ENCODE measurements at places on chromosomes 5 and 9. TPM values are rescaled to one million over a fixed set of nuclear protein-coding genes. Genes with fewer than 3 reads are reported as not detected.
A peak's percentile ranks its signal among the peaks of the same experiment; 100 is the strongest.

Gene IRGM
- 4.6 TPM for total RNA-seq

Gene B4GALT7
- 28.5 TPM for total RNA-seq

Gene PCDHA1
- not detected for total RNA-seq

Gene SPRY4
- total RNA-seq = 1.7 TPM

Gene SHLD3
- 4.3 TPM for total RNA-seq

Gene TMEM38B
- 8.6 TPM for total RNA-seq

Gene LOX
- not detected for total RNA-seq

Gene PGGT1B
- total RNA-seq = 32.8 TPM

Gene OMD
- total RNA-seq = not detected

Gene PCDHA5
- total RNA-seq = not detected

Gene ERGIC1
- total RNA-seq = 59.5 TPM

Gene KIF4B
- not detected for total RNA-seq

Gene IL9
- total RNA-seq = not detected

- H3K27ac ChIP-seq = no peak overlapping the region
- H3K27me3 ChIP-seq = no peaks in the 10 kb centered on the region
- no peaks in the 10 kb centered on the region for H3K4me1 ChIP-seq
- no peaks in the 10 kb centered on the region for H3K36me3 ChIP-seq
Observed at GRCh38 chr5:161857358-161857757, 9.4 kb downstream of the GABRA1 start.

DNA sequence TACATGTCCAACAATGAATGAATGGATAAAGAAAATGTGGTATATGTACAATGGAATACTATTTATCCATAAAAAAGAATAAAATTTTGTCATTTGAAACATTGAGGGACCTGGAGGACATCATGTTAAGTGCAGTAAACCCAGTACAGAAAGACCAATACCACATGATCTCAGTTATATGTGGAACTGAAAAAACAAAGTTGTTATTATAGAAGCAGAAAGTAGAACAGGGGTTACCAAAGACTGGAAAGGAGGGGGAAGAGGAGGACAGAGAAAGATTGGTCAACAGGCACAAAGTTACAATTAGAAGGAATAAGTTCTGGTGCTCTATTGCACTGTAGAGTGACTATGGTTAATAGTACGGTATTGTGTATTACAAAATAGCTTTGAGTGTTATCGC lies 233.8 kb downstream of the SEMA6A start:
- no peaks in the 10 kb centered on the region for H3K4me1 ChIP-seq
- H3K36me3 ChIP-seq = no peaks in the 10 kb centered on the region
- no peak overlapping the region for H3K4me3 ChIP-seq
- H3K27me3 ChIP-seq = no peaks in the 10 kb centered on the region
- no peak for DNase-seq

- H3K4me1 ChIP-seq = no peaks in the 10 kb centered on the region
- DNase-seq = no peak
- H3K4me3 ChIP-seq = no peak overlapping the region
- no peaks in the 10 kb centered on the region for H3K36me3 ChIP-seq
- no peak overlapping the region for H3K27ac ChIP-seq
Observed at GRCh38 chr5:78527054-78527859, 121.3 kb downstream of the LHFPL2 start.

GRCh38 chr9:135468854-135469521 lies 10.6 kb upstream of the PPP1R26 start:
- no peak for DNase-seq
- no peaks in the 10 kb centered on the region for H3K36me3 ChIP-seq
- peaks cover 19% of the 10 kb centered on the region for H3K27me3 ChIP-seq
- peak overlapping the region; percentile 46 for H3K4me3 ChIP-seq

DNA sequence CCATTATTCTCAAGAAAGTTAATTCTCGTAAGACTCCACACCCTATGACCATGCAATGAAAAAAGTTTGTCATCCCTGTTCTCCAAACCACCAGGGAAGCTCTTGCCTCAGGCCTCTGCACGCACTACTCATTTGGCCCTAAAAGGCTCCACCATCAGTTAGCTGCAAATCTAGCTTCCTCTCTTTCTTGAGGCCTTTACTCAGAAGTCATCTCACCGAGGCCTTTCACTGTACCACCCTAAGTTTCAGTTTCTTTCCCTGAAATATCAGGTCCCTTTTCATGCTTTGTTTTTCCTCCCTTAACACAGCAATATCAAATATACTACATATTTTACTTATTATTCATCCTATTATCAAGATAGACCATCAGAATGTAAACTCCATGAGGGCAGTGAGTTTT lies 39.1 kb downstream of the OXCT1 start:
- no peak overlapping the region for H3K27ac ChIP-seq
- H3K27me3 ChIP-seq = no peaks in the 10 kb centered on the region
- peaks cover 58% of the 10 kb centered on the region for H3K36me3 ChIP-seq
- peaks cover 14% of the 10 kb centered on the region for H3K4me1 ChIP-seq

GRCh38 chr5:160133071-160133917 lies 14.0 kb upstream of the PWWP2A start:
- no peak for DNase-seq
- H3K4me3 ChIP-seq = no peak overlapping the region
- no peaks in the 10 kb centered on the region for H3K27me3 ChIP-seq
- H3K4me1 ChIP-seq = no peaks in the 10 kb centered on the region
- H3K36me3 ChIP-seq = no peaks in the 10 kb centered on the region

DNA sequence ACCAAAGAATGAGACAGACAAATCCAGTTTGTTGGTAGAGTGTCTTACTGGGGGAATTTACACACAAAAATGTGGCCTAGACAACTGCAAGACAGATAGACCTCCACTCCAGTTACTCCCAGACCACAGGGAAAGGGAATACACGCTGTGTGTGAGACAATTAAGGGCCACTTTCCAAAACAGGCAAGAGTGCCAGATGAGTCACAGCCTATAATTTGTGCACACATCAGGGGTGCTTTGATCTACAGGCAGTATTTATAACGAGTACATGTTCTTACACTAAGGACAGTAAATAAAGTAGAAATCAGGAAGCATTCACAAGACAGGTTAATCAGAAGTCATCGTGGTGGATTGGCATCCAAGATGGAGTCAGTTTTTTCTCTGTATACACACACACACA lies 114.8 kb downstream of the ZNF622 start:
- DNase-seq = no peak
- no peaks in the 10 kb centered on the region for H3K4me1 ChIP-seq
- H3K36me3 ChIP-seq = no peaks in the 10 kb centered on the region
- no peak overlapping the region for H3K27ac ChIP-seq

GRCh38 chr9:14909961-14910805 lies at the start of gene FREM1:
Gene FREM1, minus strand, starts transcription at chr9:14910428. Its CDS starts 41,451 bp downstream, at chr9:14868977.
- H3K4me3 ChIP-seq = no peak within 1 kb of the TSS
- H3K36me3 ChIP-seq = no peaks in the 10 kb centered on the region
- H3K27ac ChIP-seq = no peak within 1 kb of the TSS
- no peaks in the 10 kb centered on the region for H3K4me1 ChIP-seq

GRCh38 chr5:91830361-91830953 lies 447.3 kb upstream of the ARRDC3 start:
- H3K36me3 ChIP-seq = no peaks in the 10 kb centered on the region
- no peaks in the 10 kb centered on the region for H3K4me1 ChIP-seq
- no peak overlapping the region for H3K4me3 ChIP-seq
- no peaks in the 10 kb centered on the region for H3K27me3 ChIP-seq
- no peak for DNase-seq
- H3K27ac ChIP-seq = no peak overlapping the region

GRCh38 chr9:100317706-100318105 lies 35.0 kb downstream of the TEX10 start:
- DNase-seq = no peak
- peaks cover under 1% of the 10 kb centered on the region for H3K4me1 ChIP-seq
- H3K27me3 ChIP-seq = no peaks in the 10 kb centered on the region

- H3K4me1 ChIP-seq = no peaks in the 10 kb centered on the region
- no peaks in the 10 kb centered on the region for H3K36me3 ChIP-seq
- no peak overlapping the region for H3K27ac ChIP-seq
Observed at GRCh38 chr5:96004754-96005153, 43.1 kb upstream of the ELL2 start.

- no peak overlapping the region for H3K27ac ChIP-seq
- no peak for DNase-seq
- H3K36me3 ChIP-seq = no peaks in the 10 kb centered on the region
- no peaks in the 10 kb centered on the region for H3K4me1 ChIP-seq
- no peak overlapping the region for H3K4me3 ChIP-seq
Observed at GRCh38 chr9:133519693-133520092, 5.1 kb downstream of the MYMK start.

DNA sequence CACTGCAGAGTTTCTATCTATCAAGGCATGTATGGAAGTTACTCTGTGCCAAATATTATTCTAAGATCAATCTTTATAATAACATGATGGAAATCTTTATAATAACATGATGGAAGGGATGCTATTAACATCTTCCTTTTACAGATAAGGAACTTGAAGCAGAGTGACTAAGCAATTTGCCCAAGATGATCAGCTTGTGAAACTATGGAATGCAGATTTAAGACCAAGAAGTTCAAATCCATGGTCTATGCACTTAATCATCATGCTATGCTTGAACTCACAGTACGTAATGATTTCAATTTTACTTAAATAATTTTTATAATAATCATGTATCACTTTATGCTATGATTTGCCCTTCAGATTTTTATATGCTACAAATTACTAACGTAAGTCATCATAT lies 123.1 kb downstream of the DNAH5 start:
- no peak overlapping the region for H3K4me3 ChIP-seq
- no peaks in the 10 kb centered on the region for H3K27me3 ChIP-seq

DNA sequence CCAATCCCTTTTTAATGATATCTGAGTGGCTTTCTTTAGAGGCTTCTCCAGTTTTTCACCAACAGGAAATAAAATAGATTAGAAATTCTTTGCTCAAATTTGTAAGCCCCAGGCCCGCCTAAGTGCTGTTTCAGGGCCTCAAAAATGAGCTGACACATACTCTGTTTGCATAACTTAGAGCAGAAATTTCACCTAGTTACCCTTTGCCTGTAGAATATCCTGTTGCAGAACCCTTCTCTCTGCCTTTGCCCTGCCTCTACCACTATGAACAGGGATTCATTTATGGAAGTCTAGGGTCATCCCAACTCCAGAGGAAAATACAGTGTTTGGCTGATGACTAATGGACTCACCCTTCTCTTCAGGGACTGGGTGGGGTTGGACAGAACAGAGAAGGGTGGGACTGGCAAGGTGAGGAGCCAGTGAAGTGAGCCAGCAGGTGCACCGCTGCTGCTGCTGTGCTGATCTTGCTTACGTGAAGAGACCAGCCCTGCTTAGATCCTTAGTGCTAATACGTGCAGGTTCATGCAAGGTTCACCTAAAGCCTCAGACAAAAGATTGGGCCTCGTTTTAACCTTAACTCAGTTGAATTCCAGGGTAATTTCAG lies 22.8 kb downstream of the OSTF1 start:
- H3K27ac ChIP-seq = no peak overlapping the region
- H3K4me1 ChIP-seq = peaks cover 21% of the 10 kb centered on the region

- H3K27ac ChIP-seq = no peak overlapping the region
- no peak for DNase-seq
- peaks cover 23% of the 10 kb centered on the region for H3K36me3 ChIP-seq
- no peak overlapping the region for H3K4me3 ChIP-seq
- H3K4me1 ChIP-seq = peaks cover 13% of the 10 kb centered on the region
Observed at GRCh38 chr5:143016777-143017516, 246.8 kb downstream of the ARHGAP26 start.

DNA sequence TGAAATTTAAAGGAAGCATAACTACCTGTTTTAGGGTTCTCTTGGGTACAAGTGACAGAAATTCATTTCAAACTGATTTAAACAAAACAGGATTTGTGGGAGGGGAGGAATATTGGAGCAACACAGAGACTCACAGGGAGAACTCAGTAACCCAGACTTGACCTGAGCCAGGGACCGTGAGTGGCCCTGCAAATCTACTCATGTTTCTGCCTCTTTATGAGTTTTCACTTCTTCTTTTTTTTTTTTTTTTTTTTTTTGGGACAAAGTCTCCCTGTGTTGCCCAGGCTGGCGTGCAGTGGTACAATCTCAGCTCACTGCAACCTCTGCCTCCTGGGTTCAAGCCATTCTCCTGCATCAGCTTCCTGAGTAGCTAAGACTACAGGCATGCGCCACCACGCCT lies 405.6 kb upstream of the ZNF608 start:
- H3K36me3 ChIP-seq = no peaks in the 10 kb centered on the region
- H3K4me1 ChIP-seq = no peaks in the 10 kb centered on the region
- H3K27ac ChIP-seq = no peak overlapping the region
- H3K27me3 ChIP-seq = no peaks in the 10 kb centered on the region
- no peak overlapping the region for H3K4me3 ChIP-seq
- no peak for DNase-seq

DNA sequence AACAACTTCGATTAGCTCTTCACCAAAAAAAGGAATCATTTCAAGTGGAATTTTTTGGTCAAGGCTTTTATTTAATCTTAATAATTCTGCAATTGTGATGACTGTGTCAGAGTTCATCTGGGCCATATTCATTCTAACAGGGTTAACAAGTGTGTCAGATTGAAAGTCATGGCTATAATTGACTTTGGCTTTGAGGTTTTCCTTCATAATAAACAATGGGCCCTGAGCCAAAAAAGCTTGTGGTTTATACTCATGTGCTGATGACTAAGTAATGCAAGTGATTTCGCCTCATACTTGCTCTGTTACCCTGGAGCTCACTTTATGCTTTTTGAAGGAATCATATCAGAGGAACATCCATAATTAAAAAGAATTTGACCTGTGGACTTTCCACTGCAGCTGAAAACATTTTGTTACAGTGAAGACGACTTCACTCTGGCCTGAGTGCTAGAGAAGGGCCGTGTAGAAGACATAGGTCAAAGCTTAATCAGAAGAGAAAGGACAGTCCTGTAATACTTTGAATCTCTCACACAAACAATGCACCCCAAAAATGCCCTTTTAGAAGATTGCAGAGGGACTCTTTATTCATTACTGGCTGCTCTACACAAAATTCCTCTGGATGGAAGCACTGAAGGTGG lies 101.7 kb downstream of the GDNF start:
- no peak for DNase-seq
- no peak overlapping the region for H3K4me3 ChIP-seq
- H3K27ac ChIP-seq = no peak overlapping the region
- H3K4me1 ChIP-seq = peaks cover 16% of the 10 kb centered on the region

GRCh38 chr5:54743997-54744788 lies 226.6 kb downstream of the SNX18 start:
- no peaks in the 10 kb centered on the region for H3K36me3 ChIP-seq
- peaks cover 7% of the 10 kb centered on the region for H3K27me3 ChIP-seq
- H3K27ac ChIP-seq = peak overlapping the region; percentile 74
- H3K4me3 ChIP-seq = peak overlapping the region; percentile 35
- DNase-seq = no peak

GRCh38 chr5:6634306-6634705 lies 1.1 kb downstream of the SRD5A1 start:
- H3K27me3 ChIP-seq = no peaks in the 10 kb centered on the region
- no peak for DNase-seq
- H3K4me1 ChIP-seq = peaks cover 29% of the 10 kb centered on the region
- peak overlapping the region; percentile 85 for H3K27ac ChIP-seq

DNA sequence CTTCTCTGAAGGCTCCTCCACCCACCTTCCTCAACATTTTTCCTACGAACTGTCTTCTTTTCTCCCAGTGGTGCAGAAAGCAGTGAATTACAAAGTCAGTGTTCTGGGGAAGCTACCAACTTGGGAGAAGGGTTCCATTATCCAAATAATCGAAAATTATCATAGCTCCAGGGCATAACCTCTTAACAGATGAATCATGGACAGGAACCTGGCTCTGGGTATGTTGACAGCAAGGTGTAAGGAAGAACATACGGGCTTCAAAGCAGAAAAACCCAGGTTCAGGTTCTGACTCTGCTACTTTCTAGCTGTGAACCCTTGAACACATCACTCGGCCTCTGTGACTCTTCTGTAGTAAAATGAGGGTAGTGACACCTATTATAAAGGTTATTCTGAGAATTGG lies 351.3 kb downstream of the ENC1 start:
- H3K4me1 ChIP-seq = no peaks in the 10 kb centered on the region
- no peak for DNase-seq

GRCh38 chr5:73515232-73515631 lies 17.0 kb downstream of the BTF3 start:
- no peak overlapping the region for H3K27ac ChIP-seq
- no peak overlapping the region for H3K4me3 ChIP-seq
- no peaks in the 10 kb centered on the region for H3K27me3 ChIP-seq
- no peaks in the 10 kb centered on the region for H3K36me3 ChIP-seq
